ENCODE measurements at places on chromosomes 4 and X. TPM values are rescaled to one million over a fixed set of nuclear protein-coding genes. Genes with fewer than 3 reads are reported as not detected.

DNA sequence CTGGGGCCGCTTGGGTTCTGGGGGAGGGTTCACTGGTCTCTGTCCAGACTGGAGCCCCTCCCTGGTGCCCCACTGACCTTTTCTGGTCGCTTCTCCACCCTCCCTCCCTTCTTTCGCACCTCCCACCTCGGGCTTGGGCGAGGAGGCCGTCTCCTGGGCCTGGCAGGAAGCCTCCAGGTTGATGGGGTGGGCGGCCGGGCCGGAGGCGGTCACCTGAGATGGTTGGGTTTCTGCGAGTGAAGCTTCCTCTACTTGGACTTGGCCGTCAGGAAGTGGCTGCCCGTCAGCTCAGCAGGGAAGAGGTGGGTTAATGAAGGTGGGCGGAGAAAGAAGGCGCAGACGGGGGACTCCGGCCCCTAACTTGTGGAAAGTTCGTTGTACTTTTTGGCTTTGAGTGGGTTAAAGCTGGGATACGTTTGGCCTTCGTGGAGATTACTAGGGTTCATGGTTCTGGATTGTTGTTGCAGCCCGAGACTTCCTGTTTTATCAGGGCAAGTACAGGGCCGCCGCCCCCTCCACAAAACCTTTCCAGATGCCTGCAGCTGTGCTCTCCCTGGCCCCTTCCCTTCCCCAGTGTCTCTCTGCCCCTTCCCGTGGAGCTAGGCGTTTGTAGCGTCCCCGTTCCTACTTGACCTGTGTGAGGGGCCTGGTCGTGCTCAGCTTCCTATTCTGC lies 1.2 kb downstream of the AKAP17A start:
- DNase-seq = peak; percentile 77

- no peak for DNase-seq
Observed at GRCh38 chr4:149709640-149710039, 106.0 kb downstream of the IQCM start.

DNA sequence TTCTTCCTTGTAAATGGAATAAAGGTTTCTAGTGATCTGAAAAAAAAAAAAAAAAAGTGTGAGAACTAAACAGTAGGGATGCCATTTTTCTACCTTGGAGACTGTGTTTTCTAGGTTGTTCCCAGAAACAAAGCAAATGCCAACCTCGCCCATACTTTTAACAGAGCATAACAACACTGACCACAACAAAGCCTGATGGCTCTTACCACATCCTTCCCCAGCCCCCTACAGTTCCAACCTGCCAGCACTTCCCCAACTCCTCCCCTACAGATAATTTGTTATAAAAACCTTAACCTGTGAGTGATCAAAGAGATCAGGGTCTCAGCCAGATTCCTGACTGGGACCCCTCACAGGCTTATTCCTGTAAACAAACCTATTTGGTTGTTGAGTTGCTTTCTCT lies 940.0 kb downstream of the SH3BGRL start:
- DNase-seq = no peak

DNA sequence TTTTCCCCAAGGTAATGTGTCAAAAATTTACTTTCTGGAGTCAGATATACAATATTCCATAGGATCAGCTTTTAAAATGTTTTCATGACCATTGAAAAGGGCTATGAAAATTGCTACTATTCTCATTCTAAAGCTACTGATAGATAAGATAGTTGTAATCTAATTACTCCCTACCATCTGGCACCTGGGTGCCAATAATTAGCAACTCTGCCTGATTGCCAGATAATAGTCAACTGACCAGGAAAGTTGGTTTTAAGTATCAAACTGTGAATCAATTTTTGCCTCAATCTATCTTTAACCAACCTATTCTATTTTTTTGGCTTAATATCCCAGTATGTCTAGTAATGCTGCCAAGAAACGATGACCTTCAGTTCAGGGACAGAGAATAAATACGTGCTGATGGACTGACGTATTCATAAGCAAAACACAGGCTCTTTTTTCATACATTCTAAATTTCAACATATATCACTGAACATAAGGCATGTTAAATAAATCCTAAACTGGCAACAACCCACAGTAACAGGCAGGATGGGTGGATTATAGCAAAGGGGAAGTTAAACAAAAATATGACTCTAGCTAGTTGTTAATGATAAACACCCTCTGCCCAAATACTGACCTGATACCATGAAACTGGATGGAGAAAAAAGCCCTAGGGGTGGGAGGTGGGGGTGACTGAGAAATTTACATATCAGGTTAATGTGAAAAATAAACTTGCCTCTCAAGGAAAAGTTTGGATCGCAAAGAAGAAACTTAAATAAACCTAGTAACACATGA lies 18.2 kb downstream of the SH3RF1 start:
- DNase-seq = no peak

GRCh38 chr4:77432717-77433417 lies 172.8 kb upstream of the CXCL13 start:
- no peak for DNase-seq

Gene XG
- not detected for total RNA-seq

DNA sequence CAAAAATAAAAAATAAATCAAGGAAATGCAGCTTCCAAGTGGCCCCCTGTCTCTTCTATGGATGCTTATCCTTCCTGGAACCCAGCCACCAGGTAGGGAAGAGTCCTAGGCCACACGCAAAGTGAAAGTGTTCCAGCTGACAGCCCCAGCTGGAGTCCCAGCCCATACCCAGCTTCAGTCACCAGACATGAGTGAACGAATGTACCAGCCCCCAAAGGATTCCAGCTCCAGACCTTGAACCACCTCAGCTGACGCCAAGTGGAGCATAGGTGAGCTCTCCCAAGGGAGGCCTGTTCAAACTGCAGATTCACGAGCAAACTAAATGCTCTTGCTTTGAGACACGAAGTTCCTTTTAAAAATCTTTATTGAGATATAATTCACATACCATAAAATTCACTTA lies 62.0 kb downstream of the BCOR start:
- DNase-seq = no peak

GRCh38 chrX:13520936-13521335 lies 48.5 kb upstream of the EGFL6 start:
- DNase-seq = no peak

GRCh38 chr4:107261241-107261874 lies 225.2 kb upstream of the DKK2 start:
- DNase-seq = no peak

Gene DDIT4L
- total RNA-seq = 0.38 TPM

Gene PHOX2B
- not detected for total RNA-seq

DNA sequence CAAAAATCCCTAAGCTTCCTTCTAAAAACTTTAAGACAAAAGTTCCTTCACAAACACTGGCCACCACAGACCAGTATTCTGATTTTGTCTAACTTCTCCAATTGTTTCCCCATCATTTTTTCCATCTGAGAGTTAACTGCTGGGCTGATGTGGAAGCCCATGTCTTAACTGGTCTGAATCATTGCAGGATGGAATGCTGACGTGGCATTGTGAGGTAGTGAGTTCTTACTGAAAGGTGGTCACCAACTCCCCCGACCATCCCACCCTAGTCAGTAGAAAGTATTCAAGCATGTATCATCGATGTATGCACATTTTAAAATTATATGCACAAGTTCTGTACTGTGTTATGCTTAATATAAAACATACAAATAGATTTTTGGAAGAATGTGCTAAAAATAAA lies 99.1 kb upstream of the SMIM10 start:
- DNase-seq = no peak

DNA sequence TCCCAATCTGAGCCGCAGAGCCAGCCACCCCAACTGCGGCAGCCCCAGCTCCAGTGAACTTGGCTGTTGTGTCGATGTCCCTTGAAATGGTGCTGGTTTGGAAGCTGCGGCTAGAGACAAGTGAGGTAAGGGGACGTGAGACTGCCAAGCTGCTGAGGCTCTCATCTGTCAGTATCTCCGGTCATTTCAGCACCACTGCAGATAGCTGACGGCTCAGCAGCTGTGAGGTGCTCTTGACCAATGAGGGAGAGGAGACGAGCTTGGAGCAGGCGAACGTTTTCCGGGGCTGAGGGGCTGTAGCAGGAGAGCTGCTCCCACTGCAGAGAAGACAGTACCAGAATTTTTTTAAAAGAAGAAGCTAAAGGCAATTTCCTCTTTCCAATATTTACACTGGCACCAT lies 175.5 kb upstream of the CASK start:
- no peak for DNase-seq

- DNase-seq = no peak
Observed at GRCh38 chr4:184238072-184238745, 20.5 kb upstream of the ENPP6 start.

GRCh38 chr4:23567338-23567737 lies 322.5 kb downstream of the PPARGC1A start:
- DNase-seq = no peak

DNA sequence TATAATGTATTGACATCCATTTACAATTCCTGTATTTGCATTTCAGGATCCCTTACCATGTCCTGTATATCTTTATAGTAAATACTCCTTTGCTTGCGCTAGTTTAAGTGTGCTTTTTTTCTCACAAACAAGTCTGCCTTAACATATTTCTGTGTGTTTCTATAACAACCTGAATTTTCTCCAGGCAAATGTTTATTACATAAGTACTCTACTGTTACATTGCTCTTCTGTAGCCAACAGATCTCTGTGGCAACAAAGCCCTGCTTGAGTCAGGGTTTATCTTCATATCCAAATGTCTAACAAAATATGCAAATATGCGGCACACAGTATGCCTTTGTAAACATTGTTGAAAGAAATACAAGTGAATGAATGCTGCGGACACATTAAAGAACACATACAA lies 625.5 kb downstream of the TLL1 start:
- no peak for DNase-seq

Gene EXOC1L
- total RNA-seq = not detected

Gene MAGEA6
- total RNA-seq = not detected

- DNase-seq = no peak
Observed at GRCh38 chr4:176276710-176277109, 7.7 kb upstream of the ASB5 start.

Gene NAP1L2
- 0.87 TPM for total RNA-seq

- no peak for DNase-seq
Observed at GRCh38 chr4:171715973-171716372, 97.2 kb upstream of the GALNTL6 start.

All from chondrocyte (in vitro differentiated cells).